ENCODE measurements at places on chromosomes 3 and 15.

DNA sequence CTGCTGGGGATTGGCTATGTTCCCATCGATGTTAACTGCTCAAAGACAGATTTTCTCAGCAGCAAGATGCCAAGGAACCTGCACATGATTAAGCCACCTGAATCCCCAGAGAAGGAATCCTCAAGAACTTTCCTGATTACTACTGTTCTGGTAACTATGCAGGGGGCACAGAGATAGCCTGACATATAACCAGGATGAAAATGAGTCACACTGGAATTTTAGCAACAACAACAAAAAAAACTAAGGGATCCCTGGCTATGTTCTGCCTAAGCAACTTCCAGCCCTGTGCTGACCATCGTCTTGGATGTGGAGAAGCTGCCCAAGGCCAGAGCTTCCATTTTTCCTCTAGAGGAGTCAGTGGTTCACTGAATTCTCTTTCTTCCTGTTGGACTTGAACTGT is 13.8 kb downstream of the RIOX2 start:
- no peak for DNase-seq

DNA sequence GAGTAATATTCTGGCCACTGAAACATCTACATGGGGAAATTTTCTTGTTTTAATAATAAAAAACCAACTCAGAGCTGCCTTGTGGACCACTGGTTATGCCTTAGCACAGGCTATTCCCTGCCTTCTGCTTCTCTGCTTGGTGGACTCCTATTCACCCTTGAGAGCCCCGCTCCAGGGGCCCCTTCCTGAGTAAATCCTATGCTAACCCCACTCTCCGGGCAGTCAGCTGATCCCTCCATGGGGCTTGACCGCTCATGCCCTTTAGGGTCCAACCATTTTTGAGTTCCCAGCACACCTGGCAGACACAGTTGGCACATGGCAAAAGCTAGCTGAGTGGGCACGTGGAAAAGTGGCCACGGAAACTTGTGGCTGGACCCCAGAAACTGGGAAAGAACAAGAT is 38.2 kb downstream of the ATP2B2 start:
- DNase-seq = no peak

- DNase-seq = no peak
These were observed 119.9 kb downstream of the MBNL1 start for GRCh38 chr3:152388631-152389030.

DNA sequence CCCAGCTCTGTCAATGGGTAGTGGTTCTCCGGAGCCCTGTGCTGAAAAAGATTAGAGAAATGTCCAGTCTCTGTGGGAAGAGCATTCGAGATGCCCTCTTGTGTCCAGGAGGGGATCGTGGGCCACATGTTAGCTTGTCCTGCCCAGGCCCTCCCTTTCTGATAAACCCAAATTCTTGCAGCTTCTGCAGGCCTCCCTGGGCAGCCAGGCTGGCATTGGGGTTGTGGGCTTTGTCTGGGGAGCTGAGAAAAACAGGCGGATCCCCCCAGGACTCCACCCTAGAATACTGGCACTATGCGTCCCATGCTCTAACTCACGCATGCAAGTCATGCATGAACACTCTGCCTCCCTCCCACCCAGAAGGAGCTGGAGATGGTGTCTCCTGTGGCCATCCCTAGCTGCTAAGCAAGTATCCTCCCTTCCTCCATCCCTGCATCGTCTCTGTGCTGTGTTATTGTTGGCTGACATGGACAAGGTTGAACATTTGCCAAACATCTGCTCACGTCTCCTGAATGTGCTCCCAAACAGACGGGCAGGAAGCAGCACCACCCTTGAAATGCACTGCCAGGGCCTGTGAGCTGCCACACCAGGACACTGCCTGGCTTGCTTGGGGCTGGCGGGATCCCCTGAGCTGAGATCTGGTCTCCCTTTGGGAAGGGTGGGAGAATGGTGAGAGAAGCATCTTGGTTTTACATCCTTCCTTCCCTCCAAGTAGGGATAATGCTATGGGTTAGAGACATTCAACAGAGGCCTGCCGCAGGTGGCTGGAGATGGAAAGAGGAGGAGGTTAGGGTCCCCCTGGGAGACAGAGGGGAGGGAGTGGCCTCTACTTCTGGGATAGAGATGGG is 26.5 kb downstream of the CFAP161 start:
- DNase-seq = peak; percentile 50

GRCh38 chr3:134251731-134252391 is 1.2 kb upstream of the RYK start:
- no peak for DNase-seq

DNA sequence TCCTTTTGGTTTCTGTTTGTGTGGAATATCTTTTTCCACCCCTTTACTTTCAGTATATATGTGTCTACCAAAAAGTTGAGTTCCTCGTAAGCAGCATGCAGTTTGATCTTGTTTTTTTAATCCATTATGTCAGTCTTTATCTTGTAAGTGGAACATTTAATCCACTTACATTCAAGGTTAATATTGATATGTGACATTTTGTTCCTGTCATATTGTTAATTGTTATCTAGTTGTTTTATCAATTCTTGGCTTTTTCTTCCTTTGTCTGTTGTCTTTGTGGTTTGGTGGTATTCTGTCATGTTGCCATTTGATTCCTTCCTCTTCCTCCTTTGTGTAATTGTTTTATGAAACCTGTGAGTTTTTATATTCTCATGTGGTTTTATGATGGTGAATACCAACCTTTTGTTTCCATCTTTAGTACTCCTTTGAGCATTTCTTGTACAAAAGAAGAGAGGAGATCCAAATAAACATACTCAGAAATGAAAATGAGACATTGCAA is 43.4 kb upstream of the XCR1 start:
- no peak for DNase-seq

GRCh38 chr3:50674349-50675178 is at the start of gene DOCK3:
TSS of gene DOCK3 (plus strand) at chr3:50674927. CDS start at chr3:50675264, 337 bp downstream.
- peak; percentile 56 for DNase-seq

GRCh38 chr15:89072277-89072869 is 15.9 kb upstream of the ABHD2 start:
- DNase-seq = no peak

- DNase-seq = no peak
These were observed 271.2 kb downstream of the PTPRG start for GRCh38 chr3:61832375-61833229.

- DNase-seq = no peak
These were observed 73.6 kb downstream of the APBA2 start for GRCh38 chr15:28959326-28959725.

GRCh38 chr3:134608771-134609435 is 41.9 kb downstream of the KY start:
- DNase-seq = no peak

DNA sequence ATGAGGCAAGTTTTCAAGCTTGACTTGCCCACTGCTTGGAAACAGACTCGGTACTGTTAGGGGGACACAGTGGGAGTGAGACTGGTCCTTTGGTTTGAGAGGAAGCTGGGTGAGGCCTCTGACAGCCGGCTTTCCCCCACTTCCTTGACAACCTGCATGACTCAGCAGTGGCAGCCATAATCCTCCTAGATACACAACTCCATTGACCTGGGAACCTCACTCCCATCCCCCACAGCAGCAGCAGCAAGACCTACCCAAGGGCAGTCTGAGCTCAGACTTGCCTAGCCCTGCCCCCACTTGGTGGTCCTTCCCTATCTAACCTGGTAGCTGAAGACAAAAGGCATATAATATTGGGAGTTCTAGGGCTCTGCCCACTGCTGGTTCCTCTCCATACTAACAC is 1043.5 kb upstream of the ALCAM start:
- no peak for DNase-seq

DNA sequence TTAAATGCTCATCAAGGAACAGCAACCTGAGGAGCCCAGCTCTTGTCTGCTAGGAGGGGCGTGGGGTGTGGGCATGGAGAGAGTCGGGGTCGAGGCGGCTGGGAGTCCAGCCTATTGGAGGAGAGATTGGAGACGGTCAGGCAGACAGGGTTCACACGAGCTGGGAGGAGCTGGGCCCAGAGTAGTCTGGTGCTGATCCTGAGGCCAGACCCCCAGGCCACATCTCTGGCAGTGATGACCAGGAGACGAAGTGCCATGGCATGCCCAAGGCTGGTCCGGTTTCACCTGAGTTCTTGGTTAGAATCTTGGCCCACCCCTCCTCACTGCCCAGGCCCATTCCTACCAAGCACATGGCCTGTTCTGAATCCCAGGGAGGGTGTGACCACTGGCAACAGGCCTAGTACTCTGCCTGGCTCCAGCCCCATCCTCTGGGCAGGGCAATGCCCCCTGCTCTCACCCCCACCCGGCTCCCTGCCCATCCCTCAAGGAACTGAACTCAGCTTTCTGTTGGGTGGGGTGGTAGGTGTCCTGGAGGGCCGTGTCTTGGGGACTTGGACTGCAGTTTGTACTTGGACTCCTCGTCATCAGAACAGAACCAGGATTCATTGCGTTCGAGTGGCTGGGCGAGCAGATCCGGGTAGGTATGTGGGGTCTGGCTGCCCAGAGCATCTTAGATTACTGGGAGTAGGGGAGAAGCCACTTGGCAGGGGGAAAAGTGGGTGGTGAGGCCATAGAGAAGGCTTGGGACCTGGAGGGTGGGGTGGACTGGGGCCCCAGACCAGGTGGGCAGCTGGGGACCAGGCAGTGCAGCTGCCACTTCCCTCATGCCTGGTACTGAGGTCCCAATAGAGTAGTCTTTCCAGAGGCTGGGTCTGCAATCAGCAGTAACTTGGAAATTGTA is 20.8 kb downstream of the SLC28A1 start:
- DNase-seq = no peak

GRCh38 chr15:77094397-77095030 is 23.6 kb upstream of the TSPAN3 start:
- DNase-seq = no peak

DNA sequence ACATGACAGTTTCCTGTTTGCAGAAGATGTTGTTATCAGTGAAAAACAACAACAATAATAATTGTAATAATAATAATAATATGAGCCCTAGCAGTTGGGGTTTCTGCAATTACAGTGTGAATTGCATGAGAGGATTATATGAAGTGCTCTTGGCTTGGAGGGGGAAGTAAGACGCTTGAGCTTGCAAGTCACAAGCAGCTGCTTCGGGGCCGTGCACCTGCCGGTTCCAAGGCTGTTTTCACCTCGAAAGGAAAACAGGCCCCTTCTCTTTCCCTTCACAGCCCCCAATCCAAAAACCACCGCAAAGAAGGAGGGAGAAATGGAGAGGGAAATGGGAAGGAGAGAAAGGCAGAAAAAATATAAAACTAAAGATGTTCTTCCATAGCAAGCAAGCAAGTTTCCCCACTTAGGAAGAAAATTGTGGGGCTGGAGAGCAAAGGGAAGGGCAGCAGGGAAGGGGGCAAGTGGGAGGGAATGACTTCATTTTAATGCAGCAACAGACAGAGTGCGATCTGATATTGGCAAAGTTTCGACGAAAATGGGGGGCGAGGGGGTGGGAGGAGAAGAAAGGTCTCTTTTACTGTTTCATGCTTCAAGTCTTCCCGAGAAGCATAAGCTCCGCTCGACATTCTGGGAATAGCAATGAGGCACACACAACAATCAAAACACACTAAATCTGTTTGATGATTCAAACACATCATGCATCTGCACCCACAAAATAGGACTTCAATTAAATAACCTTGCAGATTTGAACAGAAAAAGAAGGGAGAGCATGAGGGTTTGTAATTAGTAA is 284.2 kb upstream of the ATP11B start:
- DNase-seq = no peak

DNA sequence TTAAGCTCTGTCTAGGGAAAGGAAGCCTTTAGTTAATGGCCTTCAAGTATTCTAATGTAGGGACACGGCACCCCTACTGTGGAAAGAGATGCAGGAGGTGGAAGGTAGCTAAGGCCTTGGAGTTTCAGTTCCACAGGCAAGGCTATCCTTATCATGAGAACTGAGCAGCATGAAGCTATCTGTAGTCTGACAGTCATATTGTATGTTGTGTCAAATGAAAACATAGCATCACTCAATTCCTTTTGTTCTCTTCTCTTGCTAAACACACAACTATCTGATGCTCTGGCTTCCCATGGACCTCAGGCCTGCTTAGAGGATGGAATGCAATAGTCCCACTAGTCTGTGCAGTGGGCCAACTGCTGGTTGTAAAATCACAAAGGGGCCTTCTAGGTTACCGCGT is 380.9 kb downstream of the FHIT start:
- DNase-seq = no peak

DNA sequence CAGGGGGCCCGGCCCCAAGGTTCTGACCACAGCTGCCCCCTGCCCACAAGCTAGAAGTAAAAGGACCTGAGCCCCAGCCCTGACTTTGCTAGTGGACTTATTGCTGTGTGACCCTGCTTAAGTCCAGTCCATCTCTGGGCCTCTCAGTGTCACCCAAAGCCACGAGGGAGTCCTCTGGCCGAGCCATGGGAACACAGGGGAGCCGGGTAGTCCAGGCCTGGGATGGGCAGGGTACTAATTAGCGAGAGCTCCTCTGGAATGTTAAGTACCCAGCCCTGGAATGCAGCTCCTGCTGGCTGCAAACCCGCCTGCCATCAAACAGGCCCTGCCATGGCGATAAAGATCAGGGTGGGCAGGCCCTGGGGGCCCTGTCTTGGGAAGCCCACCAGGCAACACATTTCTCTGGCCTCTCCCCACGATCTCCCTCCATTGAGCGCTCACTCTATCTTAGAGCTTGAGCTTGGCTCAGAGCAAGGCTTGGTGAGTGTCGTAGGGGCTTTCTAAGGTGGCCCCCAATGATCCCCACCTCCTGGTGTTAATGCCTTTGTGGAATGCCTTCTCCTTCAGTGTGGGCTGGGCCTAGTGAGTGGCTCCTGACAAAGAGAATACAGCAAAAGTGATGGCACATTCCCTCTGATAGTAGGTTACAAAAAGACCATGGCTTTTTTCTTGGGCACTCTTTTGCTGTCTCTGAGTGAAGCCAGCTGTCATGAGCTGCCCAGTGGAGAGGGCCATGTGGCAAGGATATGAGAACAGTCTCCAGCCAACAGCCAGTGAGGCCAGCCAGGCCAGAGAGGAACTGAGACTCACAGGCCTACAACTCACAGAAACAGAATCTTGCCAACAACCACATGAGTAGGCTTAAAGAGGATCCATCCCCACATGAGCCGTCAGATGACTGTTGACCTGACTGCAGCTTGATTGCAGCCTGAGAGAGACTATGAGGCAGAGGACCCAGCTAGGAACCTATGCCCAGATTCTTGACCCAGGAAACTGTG is 133.1 kb downstream of the SMAD6 start:
- no peak for DNase-seq

DNA sequence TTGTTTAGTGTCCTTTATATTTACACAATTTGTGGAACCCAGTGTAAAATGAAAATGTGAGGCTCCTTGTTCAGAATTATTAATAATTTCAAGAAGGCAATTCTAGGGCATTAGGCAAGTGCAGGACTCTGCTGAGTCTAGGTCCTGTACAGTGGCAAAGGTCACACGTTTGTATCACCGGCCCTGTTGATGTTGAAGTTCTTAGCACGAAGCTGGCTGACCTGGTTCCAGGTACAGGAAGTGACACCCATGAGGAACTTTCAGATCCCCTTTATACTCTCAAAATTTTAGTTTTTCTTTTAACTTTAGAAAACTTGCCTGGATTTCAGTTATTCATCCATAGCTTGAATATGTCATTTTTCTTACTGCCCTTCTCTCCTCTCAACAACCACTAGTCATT is 349.4 kb downstream of the CNTN6 start:
- no peak for DNase-seq

- DNase-seq = no peak
These were observed 72.0 kb upstream of the ADAMTS9 start for GRCh38 chr3:64759811-64760210.
